Stimulated activated CD4-positive, alpha-beta T cell treated with anti-CD3 and anti-CD28 coated beads, Interleukin-15, amount 100 ng/mL, for 24 hours (primary cell): ENCODE measurements at places on chromosomes 5 and 9.

- DNase-seq = no peak
Observed at GRCh38 chr5:126499278-126499677, 76.1 kb downstream of the GRAMD2B start.

- no peak for DNase-seq
Observed at GRCh38 chr5:153222936-153223335, 267.5 kb upstream of the GRIA1 start.

- no peak for DNase-seq
Observed at GRCh38 chr5:37739817-37740261, 100.0 kb downstream of the GDNF start.

- DNase-seq = no peak
Observed at GRCh38 chr5:160152901-160153300, 33.7 kb upstream of the PWWP2A start.

GRCh38 chr9:113556877-113557593 is 93.5 kb downstream of the RGS3 start:
- no peak for DNase-seq

DNA sequence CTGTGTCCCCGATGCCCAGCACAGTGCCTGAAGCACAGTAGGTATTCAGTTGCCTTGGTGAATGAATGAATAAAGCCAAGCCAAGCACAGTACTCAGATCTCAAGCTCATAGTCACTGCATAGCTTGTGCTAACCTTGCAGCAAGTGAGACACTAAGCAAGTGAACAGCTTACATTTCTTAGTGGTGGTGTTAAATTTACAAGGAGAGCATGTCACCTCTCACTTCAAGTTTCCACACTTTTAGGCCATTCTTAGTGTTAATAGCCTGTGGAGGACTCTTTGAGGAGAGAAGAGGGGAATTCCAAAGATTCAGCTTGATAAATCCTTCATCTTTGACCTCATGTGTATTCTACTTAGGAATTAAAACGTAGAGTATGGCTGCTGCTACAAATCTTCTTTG is 104.7 kb downstream of the C9orf152 start:
- no peak for DNase-seq

DNA sequence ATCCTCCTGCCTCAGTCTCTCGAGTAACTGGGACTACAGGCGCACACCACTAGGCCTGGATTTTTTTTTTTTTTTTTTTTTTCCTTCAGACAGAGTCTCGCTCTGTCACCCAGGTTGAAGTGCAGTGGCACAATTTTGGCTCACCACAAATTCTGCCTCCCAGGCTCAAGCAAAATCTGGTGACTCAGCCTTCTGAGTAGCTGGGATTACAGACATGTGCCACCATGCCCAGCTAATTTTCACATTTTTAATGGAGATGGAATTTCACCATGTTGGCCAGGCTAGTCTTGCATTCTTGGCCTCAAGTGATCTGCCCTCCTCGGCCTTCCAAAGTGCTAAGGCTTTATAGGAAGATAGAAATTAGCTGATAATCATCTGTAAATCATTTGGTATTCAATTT is 43.9 kb downstream of the NSA2 start:
- DNase-seq = no peak

DNA sequence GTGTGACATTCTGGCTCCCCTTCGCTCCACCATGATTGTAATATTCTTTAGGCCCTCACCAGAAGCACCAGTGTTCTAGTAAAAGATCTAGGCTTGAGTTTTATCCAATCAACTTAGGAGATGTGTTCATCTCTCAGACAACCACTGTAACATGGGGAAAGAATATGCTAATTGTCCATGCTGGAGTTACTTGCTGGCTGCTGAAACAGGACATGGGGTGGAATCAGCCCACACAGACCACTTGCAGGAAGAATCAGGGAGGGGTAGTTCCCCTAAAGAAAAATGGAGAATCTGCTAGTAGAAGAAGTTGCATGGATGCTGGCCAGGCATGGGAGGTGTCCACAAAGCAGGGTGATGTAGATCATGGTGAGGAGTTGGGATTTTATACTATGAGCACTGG is 86.2 kb downstream of the FEM1C start:
- DNase-seq = no peak

DNA sequence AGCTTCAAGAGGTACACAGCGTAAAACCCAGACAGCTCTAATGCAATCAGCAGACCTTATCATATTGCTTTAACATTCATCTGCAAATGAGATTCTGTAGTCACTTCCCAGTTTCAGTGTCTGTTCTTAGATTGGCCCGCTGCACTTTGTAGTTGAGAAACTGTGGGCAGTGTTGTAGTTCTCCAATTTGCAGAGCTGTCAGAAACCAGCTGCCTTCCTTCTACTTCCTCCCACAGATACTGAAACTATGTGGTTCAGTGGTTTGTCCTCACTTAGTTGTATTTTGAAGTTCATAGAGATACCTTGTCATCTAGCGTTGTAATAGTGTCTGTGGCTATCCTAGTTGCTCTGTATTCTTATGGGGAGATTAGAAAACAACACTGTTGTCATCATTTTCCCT is 39.6 kb upstream of the TRIM36 start:
- DNase-seq = peak; percentile 58

GRCh38 chr5:111596705-111597104 is 84.4 kb upstream of the STARD4 start:
- no peak for DNase-seq

GRCh38 chr9:97568461-97569275 is 64.5 kb downstream of the TSTD2 start:
- DNase-seq = no peak

GRCh38 chr5:167770461-167770860 is 521.0 kb upstream of the WWC1 start:
- no peak for DNase-seq

- no peak for DNase-seq
Observed at GRCh38 chr5:123164054-123164453, 75.0 kb downstream of the PRDM6 start.

GRCh38 chr5:32506201-32506661 is 61.7 kb upstream of the ZFR start:
- DNase-seq = no peak

DNA sequence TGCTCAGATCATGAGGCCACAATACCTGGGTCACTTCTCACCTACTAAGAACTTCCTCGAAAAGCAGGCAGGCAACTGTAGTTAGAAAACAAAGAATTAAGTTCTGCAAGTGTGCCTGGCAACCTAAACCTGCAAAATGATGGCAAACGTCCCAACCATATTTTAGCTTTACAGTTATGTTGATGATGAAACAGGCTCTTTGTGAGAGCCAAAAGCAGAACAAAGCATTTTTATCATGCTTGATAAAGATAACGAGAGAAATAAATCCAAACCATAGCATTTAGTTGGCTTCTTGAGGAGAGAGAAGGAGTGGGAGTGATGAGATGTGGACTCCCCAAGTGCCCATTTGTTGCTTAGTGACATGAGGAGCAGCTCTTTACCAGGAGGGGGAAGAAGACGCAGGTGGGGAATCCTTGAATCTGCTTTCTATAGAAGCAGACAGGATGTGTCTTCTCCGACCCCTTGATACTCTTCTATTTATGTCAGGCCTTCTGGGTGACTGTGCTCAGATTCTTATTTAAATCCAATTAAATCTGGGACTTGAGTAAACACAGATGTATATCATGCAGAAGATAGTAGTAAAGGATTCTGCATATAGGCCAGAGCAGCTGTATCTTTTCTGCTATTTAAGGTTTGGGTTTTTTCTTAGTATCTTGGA is 221.2 kb downstream of the TMEM167A start:
- DNase-seq = no peak

- no peak for DNase-seq
Observed at GRCh38 chr5:153256-153655, 38.0 kb upstream of the LRRC14B start.

DNA sequence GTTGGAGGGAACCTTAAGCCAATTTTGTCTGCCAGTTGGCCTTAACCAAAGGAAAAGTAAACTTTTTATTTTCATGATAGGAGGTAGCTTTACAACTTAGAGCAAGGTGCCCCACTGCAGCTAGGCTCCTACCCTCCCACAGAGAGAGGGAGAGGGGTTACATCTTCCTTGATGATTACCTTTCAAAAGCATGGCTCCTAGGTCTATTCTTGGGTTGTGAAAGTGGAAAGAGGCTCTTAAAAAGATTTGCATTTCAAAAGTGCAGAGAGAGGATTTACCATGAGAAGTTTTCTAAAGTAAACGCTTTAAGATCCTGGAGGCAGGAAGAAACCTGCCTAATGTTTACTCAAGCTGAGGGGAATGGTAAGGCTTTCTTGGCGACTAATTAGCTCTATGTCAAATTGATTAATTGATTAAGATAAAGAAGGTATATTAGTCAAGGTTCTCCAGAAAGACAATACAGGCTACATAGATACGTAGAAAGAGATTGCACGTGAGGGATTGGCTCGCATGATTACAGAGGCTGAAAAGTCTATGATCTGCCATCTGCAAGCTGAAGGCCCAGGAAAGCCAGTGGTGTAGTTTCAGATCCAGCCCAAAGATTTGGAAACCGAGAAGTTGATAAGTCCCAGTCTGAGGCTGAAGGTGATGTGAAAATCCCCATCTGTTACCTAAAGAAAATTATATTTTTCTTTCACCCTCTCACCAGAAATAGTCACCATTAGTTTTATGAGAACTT is 333.8 kb upstream of the CTNND2 start:
- DNase-seq = no peak

DNA sequence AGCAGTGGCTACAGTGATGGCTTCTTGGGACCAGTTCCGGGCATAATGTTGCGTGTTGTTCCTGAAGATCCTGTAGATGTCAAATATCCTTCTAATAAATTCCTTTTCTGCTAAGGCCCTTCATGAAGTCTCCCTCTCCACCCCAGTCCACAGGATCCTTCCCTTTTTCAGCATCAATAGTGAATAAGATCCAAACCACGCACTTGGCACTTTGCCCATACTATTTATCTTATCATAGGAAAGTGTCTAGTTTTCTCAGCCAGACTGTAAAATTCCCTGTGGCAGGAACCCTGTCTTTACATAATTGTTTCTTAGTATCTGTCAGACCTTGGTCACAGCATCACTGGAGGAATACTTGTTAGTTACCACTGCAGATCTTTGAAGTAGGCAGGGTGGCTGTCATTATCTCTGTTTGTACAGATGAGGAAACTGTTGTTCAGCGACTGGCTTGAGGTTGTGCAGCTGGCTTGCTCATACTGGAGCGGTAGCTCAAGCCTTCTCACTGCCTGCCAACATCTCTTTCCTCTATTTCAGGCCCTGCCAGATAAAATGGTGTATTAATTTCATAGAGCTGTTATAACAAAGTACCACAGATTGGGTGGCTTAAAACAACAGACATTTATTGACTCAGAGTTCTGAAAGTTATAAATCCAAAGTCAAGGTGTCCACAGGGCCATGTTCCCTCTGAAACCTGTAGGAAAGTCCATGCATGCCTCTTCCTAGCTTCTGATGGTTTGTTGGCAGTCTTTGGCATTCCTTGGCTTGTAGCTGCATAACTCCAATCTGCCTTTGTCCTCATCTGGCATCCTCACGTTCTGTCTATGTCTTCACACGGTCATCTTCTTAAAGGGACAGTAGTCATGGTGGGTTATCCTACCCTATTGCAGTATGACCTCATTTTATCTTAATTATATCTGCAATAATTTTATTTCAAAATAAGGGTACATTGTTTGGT is 33.5 kb upstream of the APC start:
- no peak for DNase-seq

DNA sequence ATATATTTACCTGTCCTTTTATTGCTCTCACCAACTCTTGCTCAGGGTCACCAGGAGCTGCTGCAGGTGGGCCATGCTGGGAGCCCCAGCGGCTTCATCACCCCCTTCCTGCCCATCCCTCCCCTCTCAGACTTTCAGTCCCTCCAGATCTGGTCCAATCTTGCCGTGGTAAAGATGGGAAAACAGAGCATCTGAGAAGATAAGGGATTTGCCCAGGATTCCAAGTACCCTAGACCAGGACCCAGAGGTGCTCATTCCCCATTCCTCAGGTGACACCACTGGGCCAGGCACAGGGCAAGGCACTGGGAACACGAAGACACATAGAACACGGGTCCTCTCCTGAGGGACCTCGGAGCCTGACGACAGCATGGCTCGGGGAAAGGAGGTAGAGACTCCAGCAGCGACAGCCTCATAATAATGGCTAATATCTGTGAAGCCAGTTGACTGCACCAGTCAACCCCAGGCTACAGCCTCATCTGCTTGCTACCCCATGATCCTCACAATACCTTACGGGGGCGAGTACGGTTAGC is 18.0 kb downstream of the TMOD1 start:
- no peak for DNase-seq

DNA sequence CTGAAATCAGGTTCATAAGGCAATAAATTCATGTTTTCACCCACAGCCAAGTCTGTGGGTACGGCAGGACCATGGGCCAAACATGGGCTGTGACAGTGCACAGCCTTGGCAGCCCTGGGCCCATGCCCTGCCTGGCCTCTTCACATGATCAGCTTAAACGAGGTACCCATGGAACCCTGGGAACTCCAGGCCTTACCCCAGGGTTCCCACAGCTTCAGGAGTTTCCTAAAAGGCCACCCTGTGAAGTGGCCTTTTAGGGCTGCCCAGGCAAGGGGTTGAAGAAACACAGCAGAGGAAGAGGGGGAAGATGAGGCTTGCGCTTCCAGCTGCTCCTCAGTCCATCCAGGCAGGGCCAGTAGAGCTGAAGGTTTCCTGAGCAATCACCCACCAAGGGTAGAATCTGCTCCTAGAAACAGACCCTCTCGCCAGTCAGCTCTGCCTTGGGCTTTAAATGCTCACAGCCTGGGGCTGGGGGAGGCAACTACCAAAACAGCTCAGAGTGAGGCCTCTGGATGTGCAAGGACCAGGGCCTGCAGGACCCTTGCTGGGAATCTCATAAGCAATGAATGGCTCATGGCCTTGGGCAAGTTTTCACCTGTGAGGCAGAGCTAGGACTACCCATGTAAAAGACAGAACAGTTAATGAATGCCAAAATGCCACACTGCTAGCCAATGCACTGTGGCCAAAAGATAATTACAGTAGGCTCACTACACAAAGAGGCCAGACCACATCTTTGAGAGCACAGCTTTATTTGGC is 79.3 kb upstream of the LRRTM2 start:
- no peak for DNase-seq

- no peak for DNase-seq
Observed at GRCh38 chr5:36681711-36682110, 75.3 kb downstream of the SLC1A3 start.

DNA sequence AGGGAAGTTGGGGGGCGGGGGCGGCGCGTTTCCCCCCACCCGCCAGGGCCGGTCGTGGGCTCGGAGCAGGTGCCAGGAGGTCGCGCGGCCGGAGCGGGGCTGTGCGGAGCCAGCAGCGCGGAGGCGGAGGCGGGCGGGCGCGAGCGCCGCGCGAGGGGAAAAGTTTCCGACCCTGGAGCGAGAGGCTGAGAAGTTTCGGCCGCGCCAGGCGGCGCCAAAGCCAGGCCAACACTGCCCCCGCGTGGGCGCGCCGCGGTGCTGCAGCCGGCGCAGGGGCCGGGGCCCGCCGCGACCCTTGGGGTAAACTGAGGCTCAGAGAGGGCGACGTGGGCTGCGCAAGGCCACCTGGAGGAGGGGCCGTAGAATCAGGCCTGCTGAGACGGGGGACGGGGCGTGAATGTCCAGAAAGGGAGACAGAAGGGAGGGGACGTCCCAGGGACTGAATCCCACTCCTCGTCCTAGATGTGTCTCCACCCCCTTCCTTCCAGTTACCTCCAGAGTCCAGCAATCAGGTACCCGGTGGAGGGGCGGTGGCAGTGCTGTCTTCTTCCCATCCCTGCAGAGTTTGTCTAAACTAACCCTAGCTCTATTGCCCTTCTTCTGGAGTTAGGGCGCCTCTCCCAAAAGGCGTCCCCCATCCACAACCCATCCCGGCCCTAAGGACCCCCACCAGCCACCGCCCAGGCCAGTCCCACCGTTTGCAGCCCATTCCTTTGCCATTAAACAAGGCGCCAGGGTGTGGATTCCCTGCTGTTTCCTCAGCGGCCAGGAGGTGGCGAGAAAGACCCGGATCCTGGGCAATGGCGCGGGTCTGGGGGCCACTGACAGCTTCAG is 10.2 kb downstream of the C9orf50 start:
- DNase-seq = peak; percentile 81
